ENCODE measurements at places on chromosomes 3 and 15. TPM values are rescaled to one million over a fixed set of nuclear protein-coding genes. Genes with fewer than 3 reads are reported as not detected.

Gene UBAP1L
- 16.6 TPM for total RNA-seq

Gene ARHGEF26
- total RNA-seq, result 0.14 TPM

Gene ST3GAL6
- 1.3 TPM for total RNA-seq

Gene CPLX3
- not detected for total RNA-seq

Gene SUSD5
- not detected for total RNA-seq

Gene PLSCR1
- total RNA-seq, result 24.9 TPM

Gene MORC1
- not detected for total RNA-seq

Gene FRMD5
- not detected for total RNA-seq

Gene TRIM42
- total RNA-seq, result not detected

Gene RETNLB
- total RNA-seq, result not detected

Gene GATA2
- not detected for total RNA-seq

Gene C15orf61
- 13.4 TPM for total RNA-seq

Gene DUOX1
- 0.06 TPM for total RNA-seq

Gene EIF1B
- total RNA-seq, result 61.2 TPM

Gene CYP8B1
- total RNA-seq, result not detected

Gene CPN2
- not detected for total RNA-seq

Gene NMB
- 2.4 TPM for total RNA-seq

Gene MESP1
- 0.53 TPM for total RNA-seq

Gene THBS1
- total RNA-seq, result 4.0 TPM

Gene C3orf20
- total RNA-seq, result 0.44 TPM

Gene PPP1R2
- 137 TPM for total RNA-seq

Gene PYGO1
- not detected for total RNA-seq

Gene CLSTN2
- not detected for total RNA-seq

Gene CLPX
- 52.4 TPM for total RNA-seq

Gene PRTG
- not detected for total RNA-seq

Gene SLC22A14
- not detected for total RNA-seq

Gene ATR
- 42.3 TPM for total RNA-seq

Gene THAP10
- 0.36 TPM for total RNA-seq

Gene CAV3
- total RNA-seq, result not detected

Gene TMEM158
- total RNA-seq, result not detected

Gene GRK7
- total RNA-seq, result 0.25 TPM

Gene ZMAT3
- total RNA-seq, result 18.5 TPM

Gene FETUB
- not detected for total RNA-seq

Gene EXD1
- total RNA-seq, result not detected
